Stimulated activated CD4-positive, alpha-beta T cell treated with anti-CD3 and anti-CD28 coated beads, TNF-alpha, amount 100 ng/mL, for 48 hours (primary cell): ENCODE measurements at places on chromosomes 6 and 20.

DNA sequence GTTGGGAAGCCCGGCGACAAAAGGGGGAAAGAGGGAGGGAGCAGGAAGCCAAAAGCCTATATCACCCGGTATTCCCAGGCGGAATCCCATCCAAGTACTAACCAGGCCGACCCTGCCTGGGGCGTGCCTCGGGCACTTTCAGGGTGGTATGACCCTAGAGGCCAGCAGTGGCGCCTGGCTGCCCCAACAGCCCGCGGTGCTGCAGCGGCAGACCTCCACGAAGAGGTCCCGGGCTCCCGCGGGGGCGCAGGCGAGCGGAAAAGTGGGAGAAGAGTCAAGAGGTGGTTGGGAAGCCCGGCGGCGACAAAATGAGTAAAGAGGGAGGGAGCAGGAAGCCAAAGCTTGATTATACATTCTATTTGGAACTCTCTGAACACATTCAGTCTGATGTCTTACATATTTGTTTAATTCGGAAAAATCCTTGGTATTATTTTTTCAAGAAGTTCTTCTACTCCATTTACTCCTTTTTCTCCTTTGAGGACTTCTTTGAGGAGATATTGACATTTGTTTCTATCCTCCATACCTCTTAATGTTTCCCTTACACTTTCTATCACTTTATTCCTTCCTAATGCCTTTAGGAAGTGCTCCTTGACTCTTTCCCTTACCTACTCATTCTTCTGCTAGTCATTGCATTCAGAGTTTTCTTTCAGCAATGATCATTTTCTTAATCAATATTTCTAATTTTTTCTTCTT, 11.5 kb downstream of the TREML4 start:
- DNase-seq = no peak

DNA sequence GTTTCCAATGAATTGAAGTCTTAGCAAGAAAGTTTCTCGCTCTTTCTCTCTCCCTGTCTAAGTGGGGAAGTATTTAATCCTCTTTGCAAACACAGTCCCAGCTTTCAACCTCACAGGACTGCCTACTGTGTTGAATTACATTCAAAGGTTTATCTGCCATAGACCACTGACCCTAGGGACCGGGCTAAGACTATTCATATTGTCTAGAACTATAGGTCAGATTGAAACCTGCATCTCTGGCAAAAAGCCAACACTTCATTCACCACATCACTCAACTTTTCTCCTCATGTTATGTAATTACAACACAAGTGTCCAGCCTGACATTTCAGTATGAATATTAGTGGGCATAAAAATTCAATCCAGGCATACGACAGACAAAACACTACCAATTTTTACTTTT, 314.7 kb upstream of the RSPO3 start:
- DNase-seq = no peak

- no peak for DNase-seq
These were observed 339.0 kb downstream of the TPBG start for GRCh38 chr6:82702574-82702973.

GRCh38 chr20:49540232-49540620, 27.7 kb downstream of the PTGIS start:
- DNase-seq = no peak

- no peak for DNase-seq
These were observed 157.0 kb upstream of the PLN start for GRCh38 chr6:118391086-118391485.

DNA sequence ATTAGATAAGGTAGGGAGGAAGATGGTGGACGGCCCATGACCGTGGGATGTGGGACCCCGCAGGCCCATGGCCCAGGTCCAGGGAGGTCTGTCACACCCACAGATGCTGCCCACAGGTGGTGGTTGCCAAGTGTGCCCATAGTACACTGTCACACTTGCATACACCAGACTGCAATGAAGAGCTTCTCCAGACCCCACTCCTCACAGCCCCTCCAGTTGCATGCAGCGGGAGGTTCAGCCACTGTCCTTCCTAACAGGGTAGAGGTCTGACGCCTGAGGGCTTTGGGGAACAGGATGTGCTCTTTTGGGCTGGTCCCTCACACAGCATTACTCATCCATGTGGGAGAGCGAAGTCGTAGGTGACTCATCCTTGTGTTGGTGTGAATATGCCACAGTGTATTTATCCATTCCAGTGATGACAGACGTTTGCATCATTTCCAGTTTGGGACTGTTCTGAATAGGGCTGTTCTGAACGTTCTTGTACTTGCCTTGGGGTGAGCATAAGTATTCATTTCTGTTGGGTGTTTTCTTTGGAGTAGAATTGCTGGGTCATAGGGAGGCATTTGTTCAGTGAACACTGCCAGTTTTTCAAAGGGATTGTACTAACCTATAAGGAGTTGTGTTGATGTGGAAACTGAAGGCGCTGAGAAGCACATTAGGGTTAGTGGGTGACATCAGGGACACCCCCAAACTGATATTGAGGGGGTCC, 10.1 kb upstream of the PYGB start:
- DNase-seq = no peak

GRCh38 chr6:42819803-42820511, 38.1 kb downstream of the BICRAL start:
- no peak for DNase-seq

GRCh38 chr6:71072508-71072907, 115.6 kb upstream of the B3GAT2 start:
- no peak for DNase-seq

DNA sequence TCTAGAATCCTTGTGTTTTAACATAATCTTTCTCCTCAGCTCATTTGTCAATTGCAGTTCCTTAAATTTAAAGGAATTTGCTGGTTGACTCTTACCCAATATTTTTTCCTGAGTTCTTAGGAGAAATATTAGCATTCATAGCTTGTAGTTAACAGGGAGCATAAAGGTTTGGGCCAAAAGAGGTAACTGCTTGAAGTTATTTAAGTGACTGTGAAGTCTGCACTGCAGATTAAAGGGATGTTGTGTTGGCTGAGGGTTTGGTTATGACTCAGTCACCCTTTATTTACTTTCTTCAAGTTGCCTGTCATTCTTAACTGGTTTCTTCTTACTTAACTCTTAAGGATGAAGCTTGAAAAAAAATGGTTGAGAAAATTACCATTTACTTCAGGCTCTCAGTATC, 220.3 kb upstream of the LAMP5 start:
- no peak for DNase-seq

GRCh38 chr6:148596891-148597455, 149.9 kb upstream of the UST start:
- no peak for DNase-seq

GRCh38 chr6:53302678-53303360, 45.9 kb downstream of the ELOVL5 start:
- no peak for DNase-seq

DNA sequence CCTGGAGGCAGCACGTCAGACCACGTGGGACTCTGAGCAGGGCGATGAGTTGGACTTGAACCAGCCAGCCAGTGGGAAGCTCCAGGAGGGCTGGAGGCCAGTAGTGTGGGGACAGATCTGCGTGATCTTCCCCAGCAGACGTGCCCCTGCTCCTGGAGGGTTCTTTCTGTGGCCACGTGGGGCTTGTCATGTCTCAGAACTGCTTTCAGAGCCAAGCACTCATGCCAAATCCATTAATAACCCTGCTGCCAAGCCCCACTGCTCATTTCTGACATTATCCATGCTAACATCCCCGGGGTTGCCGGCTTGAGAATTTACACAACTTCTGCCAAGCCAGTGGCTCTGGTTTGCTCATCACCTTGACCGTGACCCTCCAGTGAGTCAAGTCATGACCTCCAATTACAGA, 38.3 kb downstream of the SIRPA start:
- no peak for DNase-seq

- DNase-seq = no peak
These were observed 143.8 kb downstream of the SYCP2 start for GRCh38 chr20:59789686-59790085.

DNA sequence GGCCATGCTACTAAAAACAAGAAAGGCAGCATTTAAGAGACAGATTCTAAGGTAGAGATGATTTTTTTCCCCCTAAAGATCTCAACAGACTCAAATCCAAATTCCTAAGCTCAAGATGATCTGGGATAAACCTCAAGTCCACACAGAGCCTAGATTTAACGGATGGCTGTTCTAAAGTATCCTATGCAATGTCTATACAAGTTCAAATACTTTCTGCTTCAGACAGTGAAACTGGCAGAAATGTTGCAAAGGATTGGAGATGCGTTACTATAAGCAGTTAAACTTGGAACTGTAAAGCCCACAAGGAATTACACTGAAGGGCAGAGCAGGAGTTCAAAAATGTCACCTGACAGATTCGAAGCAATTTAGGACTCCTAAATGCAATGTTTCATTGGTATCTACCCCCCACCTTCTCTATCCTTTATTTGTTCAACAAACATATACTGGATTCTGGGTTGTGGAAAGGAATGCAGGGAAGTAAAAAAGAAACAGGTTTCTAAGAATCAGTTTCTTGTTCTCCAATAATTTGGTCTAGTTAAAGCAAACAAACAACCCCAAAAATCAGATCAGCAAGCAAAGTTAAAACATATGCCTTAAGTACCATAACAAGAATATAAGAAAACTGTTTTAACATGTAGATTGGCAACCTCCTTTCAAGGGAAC, 1.6 kb downstream of the DNAAF9 start:
- no peak for DNase-seq

- DNase-seq = no peak
These were observed 7.4 kb downstream of the ASXL1 start for GRCh38 chr20:32365564-32365963.

DNA sequence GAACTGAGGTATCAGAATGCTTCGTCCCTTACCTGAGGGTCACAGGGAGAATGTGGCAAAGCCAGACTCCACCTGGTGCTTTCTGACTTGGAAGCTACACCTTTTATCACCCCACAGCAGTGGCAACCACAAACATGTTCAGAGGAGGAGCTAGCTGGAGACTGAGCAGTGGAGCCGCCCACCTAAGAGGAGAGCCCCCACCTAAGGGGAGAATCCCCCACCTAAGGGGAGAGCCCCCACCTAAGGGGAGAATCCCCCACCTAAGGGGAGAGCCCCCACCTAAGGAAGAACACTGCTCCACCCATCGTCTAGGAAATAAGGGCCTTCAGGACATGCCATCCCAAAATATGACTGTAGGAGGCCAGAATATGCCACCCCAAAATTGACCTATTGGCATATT, 4.0 kb downstream of the SLC52A3 start:
- DNase-seq = no peak
